B cell (primary cell): ENCODE measurements at places on chromosomes 3 and 15. TPM values are rescaled to one million over a fixed set of nuclear protein-coding genes. Genes with fewer than 3 reads are reported as not detected.

FSIP1 gene
- total RNA-seq: 0.44 and 0.49 TPM in 2 replicates

RHOV gene
- total RNA-seq: 0.41 and 0.54 TPM in 2 replicates

GOLGA8G gene
- total RNA-seq: not detected in 2 replicates

C2CD4A gene
- not detected in 2 replicates for total RNA-seq

RLBP1 gene
- not detected in 2 replicates for total RNA-seq

BFSP2 gene
- 0.70 and 1.6 TPM in 2 replicates for total RNA-seq

CCDC13 gene
- 1.9 and 2.5 TPM in 2 replicates for total RNA-seq

HIGD2B gene
- total RNA-seq: 0.52 and 1.4 TPM in 2 replicates

CTXND1 gene
- not detected in 2 replicates for total RNA-seq

PSTPIP1 gene
- 67.1 and 69.0 TPM in 2 replicates for total RNA-seq

LTK gene
- 3.2 and 4.4 TPM in 2 replicates for total RNA-seq

SLC22A13 gene
- 0.70 and 0.91 TPM in 2 replicates for total RNA-seq

BTD gene
- total RNA-seq: 21.9 and 25.3 TPM in 2 replicates

CYP19A1 gene
- not detected in 2 replicates for total RNA-seq

C3orf20 gene
- total RNA-seq: 0.27 and 0.34 TPM in 2 replicates

FMN1 gene
- total RNA-seq: 0.96 and 1.2 TPM in 2 replicates
